NCI-H2107 (cell line): ENCODE measurements at places on chromosomes 13 and 19.

- no peak for DNase-seq
These were observed 13.4 kb downstream of the UHRF1 start for GRCh38 chr19:4922530-4923275.

GRCh38 chr13:25375727-25376358 is 4.1 kb downstream of the ATP8A2 start:
- DNase-seq = no peak

- no peak for DNase-seq
These were observed 601 bp downstream of the SLC46A3 start for GRCh38 chr13:28718196-28718542.

- DNase-seq = peak; percentile 82
These were observed 4.7 kb downstream of the SPPL2B start for GRCh38 chr19:2333027-2333806.

DNA sequence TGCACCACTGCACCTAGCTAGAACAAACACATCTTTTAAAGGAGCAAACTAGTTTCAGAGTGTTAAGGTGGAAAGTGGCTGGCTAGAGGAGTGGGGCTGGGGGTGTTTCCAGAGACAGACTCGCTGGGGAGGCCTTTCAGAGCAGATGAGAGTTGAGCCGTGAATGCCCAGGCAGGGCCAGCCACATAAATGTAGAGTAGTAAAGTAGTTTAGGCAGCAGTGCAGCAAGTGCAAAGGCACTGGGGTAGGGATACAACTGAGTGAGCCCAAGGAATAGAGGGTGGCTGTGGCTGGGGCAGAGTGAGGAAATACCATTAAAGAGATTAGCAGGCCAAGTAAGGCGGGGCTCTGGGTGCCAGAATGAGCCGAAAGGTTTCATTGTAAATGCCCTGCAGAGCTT is 72.0 kb downstream of the ALOX5AP start:
- no peak for DNase-seq

DNA sequence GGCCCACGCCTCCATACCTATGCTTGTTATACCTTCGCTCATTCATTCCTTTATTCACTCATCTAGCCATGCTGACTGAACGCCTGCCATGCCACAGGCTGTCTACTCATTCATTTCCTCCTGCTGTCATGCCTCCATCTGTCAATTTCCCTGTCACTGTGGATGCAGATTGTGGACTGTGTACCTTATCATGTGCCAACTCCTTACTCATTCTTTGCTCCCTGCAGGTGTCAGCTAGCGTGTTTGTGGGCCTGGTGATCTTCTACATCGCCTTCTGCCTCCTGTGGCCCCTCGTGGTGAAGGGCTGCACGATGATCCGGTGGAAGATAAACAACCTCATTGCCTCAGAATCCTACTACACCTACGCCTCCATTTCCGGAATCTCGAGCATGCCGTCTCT is 4.1 kb upstream of the PSMD8 start:
- DNase-seq = no peak

GRCh38 chr13:106602178-106602577 is 34.2 kb upstream of the ARGLU1 start:
- no peak for DNase-seq

GRCh38 chr13:53005626-53006025 is 23.0 kb upstream of the OLFM4 start:
- DNase-seq = peak; percentile 57

DNA sequence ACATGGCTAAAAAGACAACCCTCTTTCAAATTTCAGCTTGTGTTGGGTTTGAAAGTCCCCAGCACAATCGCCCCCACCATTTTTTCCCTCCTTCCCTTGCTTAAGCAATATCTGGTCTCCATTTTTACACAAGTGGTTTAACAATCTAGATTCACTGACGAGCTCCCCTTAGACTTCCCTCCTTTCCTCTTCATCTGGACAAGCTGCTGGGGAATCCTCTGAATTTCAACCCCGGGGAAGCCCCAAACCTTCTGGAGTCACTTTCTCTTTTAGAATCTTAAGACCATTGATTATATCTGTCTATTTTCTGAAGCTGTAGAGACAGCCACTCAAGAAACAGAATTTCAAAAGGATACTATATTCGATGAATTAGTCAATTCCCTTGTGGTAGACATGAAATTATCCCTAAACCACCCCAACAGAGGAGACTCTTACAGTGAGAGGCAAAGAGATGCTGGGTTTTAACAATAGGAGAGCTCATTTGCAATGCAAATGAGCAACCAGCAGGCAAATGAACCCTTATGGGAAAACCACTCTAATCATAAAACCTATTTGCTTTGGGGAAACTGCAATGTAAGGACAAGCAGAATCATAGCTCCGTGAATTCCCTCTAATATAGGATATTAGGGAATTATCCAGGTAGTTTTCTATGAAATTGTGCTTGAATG is 78.9 kb downstream of the TEX26 start:
- DNase-seq = no peak

- DNase-seq = no peak
These were observed 43.6 kb downstream of the ARHGAP35 start for GRCh38 chr19:46904114-46905060.

DNA sequence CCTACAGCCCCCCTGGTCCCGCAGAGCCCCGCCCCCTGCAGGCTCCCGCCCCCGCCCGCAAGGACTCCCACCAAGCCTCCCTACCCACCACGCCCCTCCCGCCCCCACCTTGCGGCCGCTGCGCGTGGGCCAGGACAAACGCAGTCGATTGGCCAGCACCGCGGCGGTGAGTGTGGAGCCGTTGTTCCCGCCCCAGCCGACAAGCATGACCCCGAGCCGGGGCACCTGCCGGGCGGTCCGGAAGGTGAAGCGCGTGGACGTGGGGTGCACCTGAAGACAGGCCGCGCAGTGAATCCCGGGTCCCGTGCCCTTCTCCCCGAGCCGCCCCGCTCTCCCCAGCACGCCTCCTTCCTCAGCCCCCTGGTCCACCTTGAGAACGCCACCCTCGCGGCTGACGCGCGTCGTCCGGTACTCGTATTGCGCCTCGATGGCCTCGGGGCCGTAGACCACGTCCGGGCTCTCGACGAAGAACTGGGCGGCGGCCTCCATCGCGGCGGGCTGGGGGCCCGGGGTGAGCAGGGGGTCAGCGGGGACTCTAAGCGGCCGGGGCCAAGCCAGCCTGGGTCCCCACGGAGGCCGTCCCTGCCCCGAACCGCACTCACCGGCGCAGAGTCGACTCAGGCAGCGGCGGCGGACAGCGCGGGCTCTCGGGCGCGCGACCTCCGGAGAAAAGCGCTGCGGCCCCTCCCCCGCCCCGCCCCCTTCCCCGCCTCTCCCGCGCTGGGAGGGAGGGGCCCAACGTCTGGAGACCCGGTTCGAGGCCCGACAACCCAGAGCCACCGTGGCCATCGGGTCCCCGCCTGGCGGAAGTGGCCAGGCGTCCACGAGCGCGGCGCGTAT is at the start of gene ISYNA1:
ISYNA1 (minus strand) TSS at position 643 of the 840 bp plus-strand sequence; CDS start at position 489, 154 bp downstream.
- no peak for DNase-seq

- DNase-seq = no peak
These were observed 947 bp downstream of the ATP4B start for GRCh38 chr13:113656831-113657671.

DNA sequence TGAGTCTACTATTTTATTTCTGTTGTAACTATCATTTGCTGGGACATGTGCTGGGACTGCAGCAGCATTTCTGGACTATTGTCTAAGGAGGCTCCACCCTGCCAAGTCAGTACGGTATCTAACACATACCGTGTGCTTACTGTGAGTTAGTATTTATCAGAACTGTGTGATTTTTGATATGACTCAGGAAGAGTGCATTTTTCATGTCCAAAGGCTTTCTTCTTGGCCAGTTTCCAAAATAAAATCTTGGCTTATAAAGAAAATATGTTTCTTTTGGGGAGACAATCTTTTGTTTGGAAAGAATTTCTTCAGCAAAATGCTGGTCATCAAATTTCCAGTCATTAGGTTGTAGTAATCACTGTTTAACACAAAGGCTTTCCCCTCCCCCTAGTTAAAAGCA is 11.6 kb downstream of the PARP4 start:
- DNase-seq = no peak

DNA sequence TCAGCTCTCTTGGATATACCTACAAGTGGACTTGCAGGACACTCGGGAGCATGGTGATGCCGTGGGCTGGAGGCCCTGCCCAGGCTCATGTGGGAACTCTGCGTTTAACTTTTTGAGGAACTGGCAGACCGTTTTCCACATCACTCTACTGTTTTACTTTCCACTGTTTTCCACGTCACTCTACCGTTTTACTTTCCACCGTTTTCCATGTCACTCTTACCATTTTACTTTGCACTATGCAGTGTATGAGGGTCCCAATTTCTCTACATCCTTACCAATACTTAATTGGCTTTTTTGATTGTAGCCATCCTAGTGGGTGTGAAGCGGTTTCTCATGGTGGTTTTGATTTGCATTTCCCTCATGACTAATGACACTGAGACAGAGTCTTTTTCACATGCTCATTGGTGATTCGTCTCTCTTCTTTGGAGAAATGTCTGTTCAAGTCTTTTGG is 40.5 kb downstream of the GATAD2A start:
- DNase-seq = no peak

DNA sequence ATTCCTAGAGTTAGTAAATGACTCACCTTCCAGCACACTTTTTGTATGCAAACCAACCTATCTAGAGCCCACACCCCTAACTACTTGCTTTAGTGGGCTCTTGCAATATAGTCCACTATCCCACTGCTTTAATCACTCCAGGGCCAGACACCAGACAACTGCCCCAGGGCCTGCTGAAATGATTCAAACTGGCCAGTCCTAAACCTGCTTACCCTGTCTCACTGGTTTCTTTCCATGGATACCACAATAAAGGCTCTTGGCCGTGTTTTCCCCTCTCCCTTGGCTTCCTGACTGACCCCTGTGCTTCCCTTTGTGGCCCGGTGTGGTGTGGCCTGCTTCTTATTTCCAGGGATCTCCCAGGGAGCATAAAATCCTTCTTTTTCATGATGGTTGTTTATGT is 14.6 kb downstream of the HS6ST3 start:
- no peak for DNase-seq
